ENCODE measurements at places on chromosomes 11 and 22.
A peak's percentile ranks its signal among the peaks of the same experiment; 100 is the strongest.

GRCh38 chr11:84437071-84437980 is 1151.2 kb upstream of the CCDC90B start:
- no peak for DNase-seq

DNA sequence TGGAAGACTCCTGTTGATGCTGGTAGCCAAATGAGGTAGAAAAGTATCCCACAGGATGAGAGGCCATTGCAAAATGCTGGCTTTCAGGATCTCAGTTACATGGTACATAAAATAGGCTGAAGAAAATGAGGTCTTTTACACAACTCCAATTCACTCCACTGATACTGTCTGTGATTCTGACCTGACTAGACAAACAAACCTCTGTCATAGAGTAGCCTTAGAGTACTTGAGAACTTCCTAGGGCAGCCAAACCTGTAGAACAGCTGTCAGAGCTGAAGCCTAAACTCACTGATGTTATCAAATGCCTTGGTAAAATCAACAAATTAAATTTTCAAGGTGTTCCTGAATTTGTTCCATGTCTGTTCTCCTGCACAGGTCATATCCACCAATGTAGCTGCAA is 26.2 kb upstream of the POGLUT3 start:
- DNase-seq, result no peak

DNA sequence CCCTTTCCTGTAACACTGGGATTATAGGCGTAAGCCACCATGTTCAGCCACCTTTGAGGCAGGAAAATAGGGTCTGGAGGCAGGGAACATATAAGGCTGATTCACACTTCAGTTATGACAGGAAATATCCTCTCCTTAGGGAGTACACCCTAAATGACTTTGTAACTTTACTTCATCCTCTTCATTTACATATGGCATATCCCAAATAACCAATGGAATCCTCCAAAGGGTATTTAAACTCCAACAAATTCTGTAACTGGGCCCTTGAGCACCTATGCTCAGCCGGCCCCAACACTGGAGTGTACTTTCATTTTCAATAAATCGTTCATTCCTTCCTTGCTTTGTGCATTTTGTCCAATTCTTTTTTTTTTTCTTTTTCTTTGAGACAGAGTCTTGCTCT is 1.6 kb upstream of the KAT5 start:
- DNase-seq, result no peak

GRCh38 chr11:10392095-10393079 is 62.7 kb upstream of the AMPD3 start:
- peak; percentile 59 for DNase-seq

GRCh38 chr11:111324277-111324720 is 26.0 kb downstream of the POU2AF3 start:
- no peak for DNase-seq

GRCh38 chr22:21823740-21824444 is 43.6 kb downstream of the MAPK1 start:
- DNase-seq, result peak; percentile 23
